ENCODE measurements at places on chromosomes 6 and 20.

DNA sequence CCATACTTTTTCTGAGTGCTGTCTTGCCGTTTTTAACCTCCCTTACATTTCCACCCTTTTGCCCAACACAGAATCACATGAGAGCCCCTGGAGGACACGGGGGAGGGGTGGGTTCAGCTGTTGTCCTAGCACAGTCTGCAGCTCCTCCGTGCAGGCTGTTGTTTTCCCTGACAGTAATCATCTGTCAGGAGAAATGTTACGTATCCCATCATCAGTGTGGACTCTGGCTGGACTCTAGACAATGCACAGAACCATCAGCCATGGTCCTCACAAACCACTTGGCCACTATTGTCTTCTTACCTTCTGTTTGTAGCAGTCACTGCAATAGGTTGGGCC is 92.1 kb downstream of the RIN2 start:
- no peak for DNase-seq

DNA sequence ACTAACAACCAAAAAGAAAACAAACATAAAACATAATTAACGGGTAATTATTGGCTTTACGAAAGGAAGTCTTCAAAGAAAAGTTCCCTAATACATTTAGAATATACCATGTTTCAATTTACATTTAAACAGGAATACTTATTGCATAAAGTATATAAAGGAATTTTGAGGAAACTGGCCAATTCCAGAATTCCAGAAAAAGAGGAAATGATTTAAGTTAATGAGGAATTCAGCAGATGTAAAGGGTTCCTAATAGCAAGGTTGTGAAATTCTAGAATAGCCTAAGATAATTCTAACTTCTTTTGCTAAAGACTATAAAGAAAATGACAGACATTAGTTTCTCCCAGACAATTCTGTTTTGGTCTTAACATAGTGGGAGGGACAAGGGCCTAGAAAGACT is 35.0 kb downstream of the DTNBP1 start:
- no peak for DNase-seq

GRCh38 chr6:113120582-113121285 is 736.4 kb upstream of the MARCKS start:
- DNase-seq, result no peak

DNA sequence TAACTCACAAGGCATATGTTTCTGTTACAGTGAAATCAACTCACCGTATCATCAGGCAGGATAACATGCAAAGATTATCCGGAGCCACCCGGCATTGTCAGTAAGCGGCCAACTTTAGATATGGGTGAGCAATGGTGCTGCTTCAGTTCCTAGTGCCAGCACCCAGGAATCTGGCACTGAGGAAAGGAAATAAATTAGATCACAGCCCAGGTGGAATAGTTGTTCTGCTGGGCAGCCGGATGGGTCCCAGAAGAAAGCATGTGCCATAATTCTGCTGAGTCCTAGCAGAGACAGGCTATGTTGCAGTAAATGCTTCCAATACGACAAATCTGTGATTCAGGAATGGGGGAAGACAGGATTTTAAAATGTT is 183.6 kb upstream of the SPTLC3 start:
- no peak for DNase-seq

- no peak for DNase-seq
Measured at GRCh38 chr6:77633993-77634715, 18.7 kb upstream of the MEI4 start.

DNA sequence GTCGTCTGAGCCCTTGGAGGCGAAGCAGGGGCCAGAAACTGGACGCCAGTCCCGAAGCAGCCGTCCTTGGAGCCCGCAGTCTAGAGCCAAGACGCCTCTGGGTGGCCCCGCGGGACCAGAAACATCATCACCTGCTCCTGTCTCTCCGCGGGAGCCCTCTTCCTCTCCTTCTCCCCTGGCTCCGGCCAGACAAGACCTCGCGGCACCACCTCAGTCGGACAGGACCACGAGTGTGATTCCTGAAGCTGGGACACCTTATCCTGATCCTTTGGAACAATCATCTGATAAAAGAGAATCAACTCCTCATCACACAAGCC is 416 bp downstream of the RSPH4A start:
- peak; percentile 8 for DNase-seq

DNA sequence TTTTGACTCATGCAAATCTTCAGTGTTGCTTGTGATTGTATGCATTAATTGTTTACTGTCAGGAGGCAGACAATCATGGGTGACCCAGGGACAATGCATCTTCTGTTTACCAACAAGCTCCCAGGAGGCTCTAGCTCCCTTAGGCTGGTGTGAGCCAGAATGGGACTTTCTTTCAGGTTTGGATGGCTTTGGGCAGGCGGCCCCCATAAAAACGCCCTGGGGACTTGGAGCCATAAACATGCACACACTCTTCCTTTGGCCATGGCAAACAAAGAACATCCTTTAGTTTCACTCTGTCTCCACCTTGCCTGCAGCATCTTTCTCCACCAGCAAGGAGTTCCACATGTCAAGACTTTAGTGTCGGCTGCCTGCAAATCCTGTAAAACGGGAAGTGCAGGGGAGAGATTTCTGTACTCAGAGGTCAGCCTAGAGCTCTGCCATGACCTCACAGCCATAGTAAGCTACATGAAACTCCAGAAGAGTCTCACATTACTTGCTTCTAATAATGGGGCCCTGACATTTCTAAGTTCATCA is 127.6 kb downstream of the MAP3K7 start:
- no peak for DNase-seq

- DNase-seq, result no peak
Measured at GRCh38 chr6:108675226-108676200, 114.8 kb downstream of the FOXO3 start.

DNA sequence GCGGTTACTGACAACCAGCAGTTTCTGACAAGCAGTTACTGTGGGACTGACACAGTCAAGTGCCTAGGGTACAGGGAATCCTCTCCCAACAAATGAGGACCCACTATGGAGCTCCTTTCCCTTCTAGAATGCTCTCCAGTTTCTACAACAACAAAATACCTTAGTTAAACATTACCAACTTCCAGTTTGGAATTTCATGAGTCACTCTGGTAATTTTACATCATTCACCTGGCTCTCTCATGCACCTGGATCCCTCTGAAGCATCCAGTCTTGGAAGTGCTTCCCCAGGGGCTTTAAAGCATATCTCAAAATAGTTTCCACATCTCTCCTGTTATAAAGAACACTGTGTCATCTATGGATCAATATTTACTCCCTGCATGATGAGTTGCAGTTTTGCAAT is 286.7 kb upstream of the SPTLC3 start:
- no peak for DNase-seq

GRCh38 chr6:31586599-31587281 is 663 bp downstream of the LST1 start:
- DNase-seq, result no peak

DNA sequence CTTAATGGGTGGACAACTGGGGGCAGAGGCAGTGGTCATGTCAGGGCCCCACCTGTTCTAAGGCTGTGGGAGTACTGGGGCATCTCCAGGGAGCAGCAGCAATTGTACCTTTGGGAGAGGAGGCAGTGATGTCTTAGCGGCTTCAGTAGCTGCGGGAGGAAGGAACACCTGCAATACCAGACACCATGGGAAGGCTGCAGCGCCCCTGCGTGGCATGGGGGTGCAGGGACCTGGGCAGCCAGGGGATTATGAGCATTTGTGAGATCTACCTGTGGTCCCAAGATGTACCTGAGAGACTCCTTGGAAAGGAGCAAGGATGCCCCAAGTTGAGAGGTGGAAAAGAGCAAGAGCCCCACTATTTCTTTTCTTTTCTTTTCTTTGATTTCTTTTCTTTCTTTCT is 112.1 kb upstream of the GPR6 start:
- no peak for DNase-seq

DNA sequence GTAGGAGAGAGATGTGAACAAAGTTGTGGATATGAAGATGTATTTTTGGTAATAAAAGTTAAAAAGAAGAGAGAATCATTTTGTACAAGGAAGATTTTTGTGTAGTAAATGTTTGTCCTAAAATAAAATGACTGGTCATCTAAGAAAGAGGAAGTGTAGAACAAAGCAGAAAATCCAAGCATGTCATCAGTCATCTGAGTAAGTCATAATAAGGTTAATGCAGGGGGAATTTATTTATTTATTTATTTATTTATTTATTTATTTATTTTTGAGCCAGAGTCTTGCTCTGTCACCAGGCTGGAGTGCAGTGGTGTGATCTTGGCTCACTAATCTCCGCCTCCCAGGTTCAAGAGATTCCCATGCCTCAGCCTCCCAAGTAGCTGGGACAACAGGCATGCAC is 15.7 kb upstream of the CGA start:
- DNase-seq, result no peak

GRCh38 chr6:3584606-3585005 is 127.8 kb upstream of the SLC22A23 start:
- no peak for DNase-seq

DNA sequence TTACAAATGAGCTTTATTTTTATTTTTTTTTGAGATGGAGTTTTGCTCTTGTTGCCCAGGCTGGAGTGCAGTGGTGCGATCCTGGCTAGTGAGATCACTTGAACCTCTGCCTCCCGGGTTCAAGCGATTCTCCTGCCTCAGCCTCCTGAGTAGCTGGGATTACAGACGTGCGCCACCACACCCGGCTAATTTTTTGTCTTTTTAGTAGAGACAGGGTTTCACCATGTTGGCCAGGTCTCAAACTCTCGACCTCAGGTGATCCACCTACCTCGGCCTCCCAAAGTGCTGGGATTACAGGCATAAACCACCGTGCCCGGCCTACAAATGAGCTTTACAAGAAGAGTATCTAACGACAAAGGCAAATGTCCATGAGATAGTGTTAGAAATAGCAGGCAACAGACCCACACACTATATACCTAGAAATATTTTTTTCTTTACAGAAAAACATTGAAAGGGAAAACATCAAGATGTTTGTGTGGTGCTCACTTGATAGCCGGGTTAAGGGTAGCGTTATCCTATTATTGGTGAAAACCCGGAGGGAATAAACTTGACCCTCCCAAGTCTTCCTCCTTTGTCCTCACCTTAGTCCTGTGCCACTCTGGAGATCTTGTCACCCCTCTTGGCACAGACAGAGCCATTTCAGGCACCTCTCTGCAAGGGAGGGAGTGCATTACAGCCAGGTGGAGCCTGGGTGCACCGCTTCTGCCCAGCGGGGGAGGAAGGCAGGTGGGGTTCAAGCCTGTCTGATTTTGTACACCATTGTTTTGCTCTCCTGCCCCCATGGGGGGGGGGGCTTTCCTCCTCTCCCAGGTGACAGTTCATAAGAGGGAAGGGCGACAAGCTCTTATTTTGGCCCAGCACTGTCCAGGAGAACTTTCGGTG is 21.0 kb upstream of the AVP start:
- DNase-seq, result no peak

DNA sequence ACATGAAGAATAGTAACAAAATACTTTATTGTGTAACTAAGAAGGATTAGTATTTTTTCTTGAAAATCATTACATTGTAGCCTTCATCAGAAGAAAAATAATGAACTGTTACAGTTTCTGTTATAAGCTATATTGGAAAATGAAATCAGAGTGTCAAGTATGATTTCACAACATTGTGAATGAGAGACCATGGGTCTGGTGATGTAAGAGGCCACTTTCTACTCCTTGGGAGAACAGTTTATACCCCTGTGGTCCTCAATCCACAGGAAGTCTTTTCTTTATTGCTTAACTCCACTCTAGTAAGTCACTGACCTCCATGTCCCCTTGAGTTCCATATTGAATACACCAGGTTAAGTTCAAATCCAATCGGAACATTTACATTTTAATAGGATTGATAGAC is 218.7 kb upstream of the FERMT1 start:
- DNase-seq, result no peak
